ENCODE measurements at places on chromosomes 4 and X.

DNA sequence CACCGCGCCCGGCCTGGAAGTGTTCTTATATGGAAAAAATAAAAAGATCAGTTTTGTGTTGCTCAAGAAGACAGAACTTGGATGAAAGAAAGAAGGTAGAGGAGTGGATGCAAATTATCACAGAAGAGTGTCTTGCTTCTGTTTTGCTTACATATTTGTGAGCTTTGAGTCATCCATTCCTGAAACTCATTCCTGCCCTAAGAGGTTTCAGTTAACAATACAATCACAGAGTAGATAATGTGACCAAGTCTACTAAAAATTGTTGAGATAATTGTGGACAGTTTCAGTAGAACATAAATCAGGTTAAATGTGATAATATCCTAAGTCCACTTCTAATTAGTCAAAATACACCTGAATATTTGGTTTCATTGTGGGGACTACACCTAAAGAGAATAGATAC, 26.4 kb upstream of the LRCH2 start:
- DNase-seq = no peak

DNA sequence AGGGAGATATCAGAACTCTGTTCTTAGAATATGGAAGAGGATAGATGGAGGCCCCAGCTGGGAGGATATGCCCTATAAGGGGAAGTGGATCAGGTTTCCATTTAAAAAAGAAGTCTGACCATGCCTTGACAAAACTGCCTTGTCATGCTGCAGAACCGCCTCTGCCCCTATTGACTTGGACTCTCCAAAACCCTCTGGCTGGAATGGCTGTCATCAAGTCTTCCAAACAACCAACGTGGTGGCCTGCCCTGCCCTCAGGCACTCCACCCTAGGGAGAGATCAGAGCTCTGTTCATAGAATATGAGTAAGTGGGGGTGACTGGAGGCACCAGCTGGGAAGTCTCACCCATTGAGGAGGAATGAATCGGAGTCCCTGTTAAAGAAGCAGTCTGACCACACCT, 114.9 kb downstream of the VSIG4 start:
- DNase-seq = no peak

DNA sequence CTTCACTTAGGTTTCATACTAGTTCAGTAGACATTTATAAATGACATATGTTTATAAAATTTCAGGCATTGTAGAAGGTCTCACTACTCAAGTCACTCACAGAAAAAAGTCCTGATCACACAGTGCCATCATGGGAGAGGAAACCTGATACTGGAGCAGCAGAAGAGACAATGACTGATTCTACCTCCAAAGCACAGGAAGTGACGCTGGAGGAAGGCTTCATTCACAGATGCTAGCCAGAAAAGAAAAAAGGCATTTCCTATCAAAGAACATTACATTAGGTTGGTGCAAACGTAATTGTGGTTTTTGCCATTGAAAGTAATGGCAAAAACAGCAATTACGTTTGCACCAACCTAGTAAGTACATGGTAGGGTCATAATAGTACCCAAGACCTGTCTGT, 79.5 kb downstream of the RASGEF1B start:
- DNase-seq = no peak

DNA sequence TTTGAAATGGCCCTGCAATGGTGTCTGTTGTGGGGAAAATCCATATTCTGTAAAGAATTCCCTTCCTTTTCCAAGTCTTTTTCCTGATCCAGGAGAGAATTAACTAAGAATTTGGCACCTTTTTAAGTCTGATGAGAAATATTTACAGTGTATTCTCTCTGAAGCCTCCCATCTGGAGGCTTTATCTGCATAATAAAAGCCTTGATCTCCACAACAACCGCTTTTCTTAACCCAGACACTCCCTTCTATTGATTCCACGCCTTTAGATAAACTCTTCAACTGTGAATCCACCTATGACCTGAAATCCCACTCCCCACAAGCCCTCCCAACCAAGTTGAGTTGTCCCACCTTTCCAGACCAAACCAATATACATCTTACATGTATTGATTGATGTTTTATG, 43.1 kb upstream of the TMPRSS11E start:
- DNase-seq = no peak

- DNase-seq = no peak
Observed at GRCh38 chr4:110653321-110654253, 30.7 kb upstream of the PITX2 start.

DNA sequence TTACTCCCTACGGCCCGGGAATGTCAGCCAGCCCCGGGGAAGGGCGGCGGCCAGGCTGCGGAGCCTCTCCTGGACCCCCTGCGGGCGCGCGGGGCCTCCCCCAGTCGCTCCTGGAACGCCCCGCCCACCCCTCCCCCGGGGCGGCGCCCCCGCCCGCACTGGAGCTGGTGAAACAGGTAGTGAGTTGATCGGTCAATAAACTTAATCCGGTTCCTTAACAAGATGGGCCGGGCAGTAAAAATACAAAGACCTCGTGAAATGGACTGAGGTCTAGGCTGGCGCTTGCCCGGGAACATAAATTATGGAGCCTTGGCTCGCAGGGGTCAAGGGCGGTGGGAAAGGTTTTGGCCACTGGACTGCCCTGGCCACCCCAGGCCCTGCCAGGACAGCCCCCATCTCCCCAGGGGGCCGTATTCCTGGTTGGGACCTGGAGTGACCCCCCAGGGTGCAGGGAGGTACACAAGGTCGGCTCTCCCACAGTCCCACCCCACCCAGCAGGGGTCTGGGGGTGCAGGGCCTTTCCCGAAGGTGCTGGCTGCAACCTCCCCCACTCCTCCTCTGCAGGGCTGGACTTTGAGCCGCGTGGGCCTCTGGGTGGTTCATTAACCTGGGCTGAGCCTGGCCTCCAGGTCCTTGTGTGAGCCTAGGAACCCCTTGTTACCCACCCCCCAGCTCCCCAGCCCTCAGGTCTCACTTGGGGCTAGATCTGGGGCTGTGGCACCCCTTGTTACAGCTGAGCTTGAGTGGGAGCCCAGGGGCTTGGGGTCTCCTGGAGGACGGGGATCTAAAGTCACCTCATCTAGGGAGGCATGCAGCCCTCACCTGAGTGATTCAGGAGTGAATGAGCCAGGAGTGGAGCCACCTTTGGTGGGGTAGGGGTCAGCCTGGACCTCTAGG, 2.5 kb downstream of the FGFR3 start:
- DNase-seq = no peak

DNA sequence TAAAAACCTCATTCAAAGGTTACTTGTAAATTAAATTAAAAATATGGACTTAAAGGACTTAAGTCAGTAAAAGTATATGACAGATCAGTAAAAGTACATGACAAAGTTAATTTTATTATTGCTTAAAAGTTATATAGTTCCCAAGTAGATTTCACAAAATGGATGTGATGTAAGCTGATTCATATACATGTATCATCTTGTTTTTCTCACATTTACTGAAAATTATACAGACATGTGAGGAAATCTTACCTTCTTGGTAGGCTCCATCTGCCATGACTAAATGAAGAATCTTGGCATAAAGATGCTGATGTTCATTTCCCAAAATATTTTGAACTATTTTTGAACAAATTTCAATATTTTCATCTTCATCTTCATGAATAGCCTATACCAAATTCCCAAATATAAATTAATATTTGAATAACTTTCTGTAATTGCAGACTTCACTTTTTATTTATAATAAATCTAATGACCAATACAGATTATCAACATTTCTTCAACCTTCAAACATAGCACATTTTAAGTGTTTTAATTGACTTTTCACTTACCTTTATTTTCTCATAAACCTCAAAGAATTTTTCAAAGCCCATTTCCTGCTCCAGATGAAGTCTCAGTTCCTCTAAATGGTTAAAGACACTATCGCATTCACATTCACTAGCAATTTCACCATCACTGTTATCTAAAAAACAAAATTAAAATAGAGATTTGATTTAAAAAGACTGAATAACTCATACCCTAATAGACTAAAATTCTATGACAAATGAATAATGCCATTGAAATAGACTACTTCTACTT, 129.4 kb upstream of the SH3RF1 start:
- no peak for DNase-seq

GRCh38 chrX:75625232-75625631, 102.4 kb upstream of the ZDHHC15 start:
- no peak for DNase-seq

GRCh38 chr4:185865901-185866328, 53.9 kb upstream of the SORBS2 start:
- no peak for DNase-seq

GRCh38 chr4:184471881-184472613, 2.3 kb downstream of the IRF2 start:
- DNase-seq = no peak

DNA sequence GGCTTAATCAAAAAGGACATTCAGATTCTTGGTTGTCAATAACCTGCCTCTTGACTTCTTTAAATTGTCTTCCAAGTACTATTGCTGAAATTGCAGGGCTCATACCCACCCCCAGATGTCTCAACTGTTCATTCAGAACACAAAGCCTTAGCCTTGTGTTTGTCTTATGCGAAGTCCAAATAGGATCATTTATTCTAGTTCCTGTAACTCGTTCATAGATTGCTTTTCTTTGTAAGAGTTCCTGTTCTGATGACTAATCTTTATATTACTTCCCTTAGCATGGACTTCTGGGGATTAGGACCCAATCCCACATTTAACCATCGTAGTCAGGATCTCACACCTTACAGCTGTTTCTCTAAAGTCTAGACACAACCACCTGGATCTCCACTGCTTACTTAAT, 226.0 kb downstream of the VEGFC start:
- DNase-seq = no peak
